ENCODE measurements at places on chromosomes 7 and 10. TPM values are rescaled to one million over a fixed set of nuclear protein-coding genes. Genes with fewer than 3 reads are reported as not detected.
A peak's percentile ranks its signal among the peaks of the same experiment; 100 is the strongest.

- DNase-seq: no peak
These were observed 40.3 kb downstream of the COL13A1 start for GRCh38 chr10:69842020-69842419.

GRCh38 chr10:88041243-88042159 lies 178.1 kb downstream of the PTEN start:
- DNase-seq: no peak

GRCh38 chr10:94630017-94630688 lies 53.4 kb upstream of the CYP2C18 start:
- DNase-seq: peak; percentile 24

GRCh38 chr7:42485301-42485766 lies 248.3 kb upstream of the GLI3 start:
- DNase-seq: no peak

DNA sequence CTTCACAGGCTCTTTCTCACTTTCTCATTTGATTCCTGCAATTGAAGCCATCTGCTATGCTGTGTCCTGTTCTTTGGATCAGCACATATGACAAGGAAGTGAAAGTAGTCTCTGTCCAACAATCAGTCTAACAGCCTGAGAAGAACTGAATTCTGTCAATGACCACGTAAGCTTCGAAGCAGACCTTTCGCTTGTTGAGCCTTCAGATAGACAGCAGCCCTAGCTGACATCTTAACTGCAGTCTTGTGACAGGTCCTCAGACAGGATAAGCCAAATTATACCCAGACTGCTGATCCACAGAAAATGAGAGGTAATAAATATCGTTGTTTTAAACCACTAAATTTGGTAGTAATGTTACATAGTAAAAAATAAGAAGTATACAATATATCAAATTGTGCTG lies 691.0 kb upstream of the LRRTM3 start:
- DNase-seq: no peak

DNA sequence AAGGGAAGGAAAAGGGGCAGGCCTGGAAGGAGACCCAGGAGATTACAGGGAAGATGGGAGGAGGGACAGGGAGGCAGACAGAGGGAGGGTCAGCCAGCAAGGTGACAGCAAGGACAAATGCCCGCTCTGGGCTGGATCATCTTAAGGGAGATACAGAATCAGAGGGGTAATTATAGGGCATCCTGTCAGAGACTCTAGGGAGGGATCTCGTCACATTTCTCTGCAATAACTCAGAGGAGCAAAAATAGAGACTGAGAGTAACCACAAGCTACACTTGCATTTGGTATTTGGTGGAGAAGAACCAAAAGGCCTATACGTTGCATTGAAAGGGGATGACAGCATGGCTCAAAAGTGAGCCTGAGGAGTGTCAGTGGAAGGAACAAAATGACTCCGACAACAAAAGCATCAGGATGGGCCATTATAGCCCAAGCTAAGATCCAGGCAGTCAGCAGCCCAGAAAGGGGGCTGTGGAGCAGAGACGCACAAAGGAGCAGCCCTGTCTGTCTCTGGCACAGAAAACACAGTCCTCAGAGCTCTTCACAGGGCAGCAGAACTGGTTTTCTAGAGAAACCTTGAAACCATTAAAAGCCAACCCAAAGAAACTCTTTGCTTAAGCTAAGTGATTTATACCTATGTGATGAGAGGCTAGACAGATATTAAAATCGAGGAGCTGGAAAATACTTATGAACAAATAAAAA lies 430.2 kb upstream of the VSTM2A start:
- DNase-seq: no peak

- DNase-seq: no peak
These were observed 39.7 kb downstream of the POU6F2 start for GRCh38 chr7:39017369-39017915.

The PIP gene
- total RNA-seq: not detected

The SNX8 gene
- total RNA-seq: 41.7 TPM

The NKX2-3 gene
- not detected for total RNA-seq

The SRRM3 gene
- 12.7 TPM for total RNA-seq

Measured in HCT116 (cell line).